ENCODE measurements at places on chromosomes 3 and 15. TPM values are rescaled to one million over a fixed set of nuclear protein-coding genes. Genes with fewer than 3 reads are reported as not detected.
A peak's percentile ranks its signal among the peaks of the same experiment; 100 is the strongest.

DNA sequence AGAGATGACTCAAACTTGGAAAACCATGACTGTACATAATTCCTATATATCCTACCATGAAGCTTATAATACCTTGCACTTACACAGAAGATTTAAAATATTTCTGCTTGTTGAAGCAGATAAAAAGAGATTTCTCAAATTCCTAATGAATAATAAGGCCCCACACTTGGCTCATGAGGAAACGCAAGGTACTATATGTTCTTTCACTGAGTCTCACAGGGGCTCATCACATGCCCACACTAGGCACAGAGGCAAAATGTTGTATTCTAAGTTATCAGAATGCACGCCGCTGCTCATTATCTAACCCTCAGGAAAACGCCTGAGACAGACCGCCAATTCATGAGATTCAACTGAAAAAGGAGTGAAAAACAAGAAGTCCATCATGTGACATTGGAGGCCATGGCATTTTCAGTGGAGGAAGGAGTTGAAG is 5.6 kb downstream of the MYO1E start:
- H3K4me3 ChIP-seq: no peak overlapping the region
- peaks cover 5% of the 10 kb centered on the region for H3K4me1 ChIP-seq
- DNase-seq: no peak
- H3K36me3 ChIP-seq: no peaks in the 10 kb centered on the region
- no peak overlapping the region for H3K27ac ChIP-seq
- peaks cover 7% of the 10 kb centered on the region for H3K27me3 ChIP-seq

TEX55 gene
- total RNA-seq: not detected

GRCh38 chr3:5020242-5020722 is 41.0 kb downstream of the BHLHE40 start:
- no peaks in the 10 kb centered on the region for H3K27me3 ChIP-seq
- no peak overlapping the region for H3K27ac ChIP-seq
- H3K36me3 ChIP-seq: no peaks in the 10 kb centered on the region
- peaks cover 47% of the 10 kb centered on the region for H3K4me1 ChIP-seq
- H3K4me3 ChIP-seq: no peak overlapping the region

TUSC2 gene
- 23.4 TPM for total RNA-seq

DPP8 gene
- 62.4 TPM for total RNA-seq

SCAMP5 gene
- 2.7 TPM for total RNA-seq

- H3K4me3 ChIP-seq: no peak overlapping the region
- no peak overlapping the region for H3K27ac ChIP-seq
- no peaks in the 10 kb centered on the region for H3K27me3 ChIP-seq
- H3K36me3 ChIP-seq: no peaks in the 10 kb centered on the region
- no peaks in the 10 kb centered on the region for H3K4me1 ChIP-seq
These were observed 459.7 kb downstream of the TBL1XR1 start for GRCh38 chr3:176737480-176738110.

QTRT2 gene
- total RNA-seq: 30.1 TPM

RARRES1 gene
- total RNA-seq: not detected

XIRP1 gene
- total RNA-seq: 0.40 TPM

DNA sequence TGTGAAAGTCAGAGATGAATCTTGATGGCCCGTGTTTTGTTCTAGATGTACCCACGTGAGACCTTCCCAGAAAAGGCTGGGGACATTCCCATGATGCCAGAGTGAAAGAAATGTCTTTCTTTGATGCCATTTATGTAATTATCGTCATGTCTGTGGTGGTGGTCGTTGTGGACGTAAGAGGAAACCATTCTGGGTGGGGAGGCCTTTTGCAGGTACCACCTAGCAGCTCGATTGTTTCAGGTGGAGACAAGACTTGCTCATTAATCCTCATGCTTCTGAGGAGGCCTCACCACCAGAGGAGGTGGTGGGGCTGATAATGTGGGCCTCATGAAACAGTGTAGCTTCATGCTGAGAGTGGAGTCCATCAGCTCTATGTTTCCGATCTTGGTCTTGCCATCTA is 58.1 kb upstream of the USP3 start:
- DNase-seq: peak; percentile 81
- H3K4me3 ChIP-seq: no peak overlapping the region
- no peaks in the 10 kb centered on the region for H3K36me3 ChIP-seq
- H3K4me1 ChIP-seq: no peaks in the 10 kb centered on the region
- H3K27me3 ChIP-seq: no peaks in the 10 kb centered on the region
- no peak overlapping the region for H3K27ac ChIP-seq

STRC gene
- 2.0 TPM for total RNA-seq

DNA sequence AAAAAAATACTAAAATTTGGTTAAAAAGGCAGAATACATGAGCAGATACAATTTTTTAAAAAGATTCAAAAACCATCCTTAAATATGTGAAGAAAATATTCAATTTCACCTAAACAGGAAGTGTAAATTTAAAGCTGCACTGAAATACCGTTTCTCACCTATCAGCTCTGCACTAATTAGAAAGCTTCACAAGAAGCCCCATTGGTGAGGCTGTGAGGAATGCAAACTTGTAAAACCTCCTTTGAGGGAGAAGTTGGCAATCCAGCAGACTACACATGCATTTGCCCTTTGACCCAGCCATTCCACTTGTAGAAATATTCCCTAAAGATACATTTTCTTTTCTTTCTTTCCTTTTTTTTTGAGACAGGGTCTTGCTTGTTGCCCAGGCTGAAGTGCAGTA is 18.8 kb downstream of the BLM start:
- no peak for DNase-seq
- H3K36me3 ChIP-seq: no peaks in the 10 kb centered on the region
- no peaks in the 10 kb centered on the region for H3K27me3 ChIP-seq
- no peaks in the 10 kb centered on the region for H3K4me1 ChIP-seq
- no peak overlapping the region for H3K4me3 ChIP-seq

DNA sequence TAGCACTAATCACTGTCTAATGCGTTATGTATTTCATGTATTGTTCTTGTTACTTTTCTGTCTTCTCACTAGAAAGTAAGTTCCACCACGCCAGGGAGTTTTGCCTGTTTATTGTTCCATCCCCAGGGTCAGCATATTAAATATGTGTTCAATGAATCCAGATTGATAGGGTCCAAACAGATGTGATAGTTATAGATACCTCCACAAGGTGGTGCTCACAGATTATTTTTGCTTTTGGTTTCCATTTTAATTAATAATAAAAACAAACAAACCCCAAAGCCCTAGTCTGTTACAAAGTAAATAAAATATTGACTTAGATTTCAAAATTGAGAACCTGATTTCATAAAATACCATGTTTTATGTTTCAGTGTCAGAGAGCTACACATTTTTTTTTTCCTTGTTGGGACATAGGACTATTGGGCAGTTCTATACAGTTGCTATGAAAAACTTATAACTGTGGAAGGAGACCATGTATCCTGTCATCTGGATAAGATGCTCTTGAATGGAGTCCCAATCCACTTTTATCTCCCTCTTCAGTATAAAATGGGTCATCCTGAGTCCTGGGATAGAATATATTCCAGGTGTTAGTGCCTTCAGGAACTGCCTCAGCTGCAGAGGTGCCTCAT is 12.4 kb downstream of the OTOL1 start:
- H3K4me1 ChIP-seq: no peaks in the 10 kb centered on the region
- DNase-seq: peak; percentile 3
- H3K36me3 ChIP-seq: no peaks in the 10 kb centered on the region
- H3K4me3 ChIP-seq: no peak overlapping the region
- no peak overlapping the region for H3K27ac ChIP-seq

GRCh38 chr3:175956964-175957363 is 1097.8 kb downstream of the NAALADL2 start:
- no peak overlapping the region for H3K4me3 ChIP-seq
- no peak for DNase-seq
- H3K4me1 ChIP-seq: no peaks in the 10 kb centered on the region
- no peak overlapping the region for H3K27ac ChIP-seq
- H3K36me3 ChIP-seq: no peaks in the 10 kb centered on the region

- no peak overlapping the region for H3K27ac ChIP-seq
- H3K4me1 ChIP-seq: no peaks in the 10 kb centered on the region
- H3K4me3 ChIP-seq: no peak overlapping the region
- no peak for DNase-seq
These were observed 12.5 kb downstream of the OXNAD1 start for GRCh38 chr3:16277471-16277870.

- DNase-seq: no peak
- no peaks in the 10 kb centered on the region for H3K27me3 ChIP-seq
- H3K4me3 ChIP-seq: no peak overlapping the region
- H3K36me3 ChIP-seq: peaks cover 10% of the 10 kb centered on the region
- no peak overlapping the region for H3K27ac ChIP-seq
- no peaks in the 10 kb centered on the region for H3K4me1 ChIP-seq
These were observed 134.1 kb downstream of the ISL2 start for GRCh38 chr15:76470691-76471090.

MYL3 gene
- total RNA-seq: not detected

FEZF2 gene
- total RNA-seq: not detected

DNA sequence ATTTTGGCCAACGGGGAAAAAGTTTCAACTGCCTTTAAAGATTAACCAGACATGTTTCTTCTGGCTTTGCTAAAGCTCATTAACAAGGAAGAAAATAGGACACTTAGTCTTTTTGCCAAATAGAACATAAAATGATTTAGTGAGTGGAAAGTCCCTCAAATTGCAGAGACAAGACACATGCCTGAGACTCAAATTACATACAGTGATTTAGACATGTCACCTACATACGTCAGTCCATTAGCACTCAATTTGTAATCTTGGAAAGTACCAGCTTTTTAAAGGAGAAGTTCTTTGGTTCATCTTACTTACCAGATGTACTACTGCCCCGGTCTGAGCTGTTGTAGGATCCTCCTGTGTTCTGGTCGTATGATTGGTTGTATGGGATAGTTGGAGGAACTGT is 1134.2 kb downstream of the ROBO1 start:
- no peaks in the 10 kb centered on the region for H3K27me3 ChIP-seq
- H3K4me1 ChIP-seq: no peaks in the 10 kb centered on the region
- no peak overlapping the region for H3K27ac ChIP-seq
- no peaks in the 10 kb centered on the region for H3K36me3 ChIP-seq
- H3K4me3 ChIP-seq: no peak overlapping the region
- no peak for DNase-seq

GRCh38 chr15:78065973-78066946 is 11.3 kb downstream of the TBC1D2B start:
- H3K36me3 ChIP-seq: no peaks in the 10 kb centered on the region
- H3K4me3 ChIP-seq: no peak overlapping the region
- no peak for DNase-seq
- no peaks in the 10 kb centered on the region for H3K27me3 ChIP-seq
- H3K27ac ChIP-seq: peak overlapping the region; percentile 40
- peaks cover 64% of the 10 kb centered on the region for H3K4me1 ChIP-seq

AGBL1 gene
- not detected for total RNA-seq

P4HTM gene
- 30.6 TPM for total RNA-seq

NTRK3 gene
- not detected for total RNA-seq

DNA sequence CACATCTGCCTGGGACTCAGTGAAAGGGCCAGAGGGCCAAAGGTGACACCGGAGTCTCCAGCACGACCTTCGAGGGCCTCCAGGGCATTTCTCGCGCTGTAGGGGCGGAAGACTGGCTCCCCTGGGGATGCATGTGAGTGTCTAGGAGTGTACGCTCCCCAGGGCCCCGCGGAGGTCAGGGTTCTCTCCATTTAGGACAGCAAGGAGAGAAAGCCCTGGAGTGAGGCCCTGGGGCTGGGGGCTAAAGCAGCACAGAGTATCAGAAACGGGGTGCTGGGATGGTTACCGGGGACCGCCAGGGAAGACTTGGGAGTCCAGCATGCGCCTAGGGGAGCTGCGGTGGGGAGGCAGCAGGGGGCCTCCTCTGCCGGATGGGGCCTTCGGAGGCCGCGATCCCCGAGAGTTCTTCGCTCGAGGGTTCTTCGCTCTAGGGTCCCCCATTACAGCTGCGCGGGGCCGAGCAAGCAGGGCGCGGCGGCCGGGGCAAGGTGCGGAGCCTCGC is 595 bp upstream of the APBA2 start:
- no peaks in the 10 kb centered on the region for H3K27me3 ChIP-seq
- no peak overlapping the region for H3K27ac ChIP-seq
- no peak for DNase-seq
- H3K4me1 ChIP-seq: peaks cover 42% of the 10 kb centered on the region
- no peaks in the 10 kb centered on the region for H3K36me3 ChIP-seq

GRCh38 chr3:151135541-151136337 is 50.3 kb downstream of the MED12L start:
- no peaks in the 10 kb centered on the region for H3K36me3 ChIP-seq
- H3K27ac ChIP-seq: peak overlapping the region; percentile 24
- H3K4me3 ChIP-seq: no peak overlapping the region
- DNase-seq: no peak
- H3K27me3 ChIP-seq: no peaks in the 10 kb centered on the region

- peak; percentile 23 for DNase-seq
- no peaks in the 10 kb centered on the region for H3K4me1 ChIP-seq
- no peak overlapping the region for H3K27ac ChIP-seq
- H3K4me3 ChIP-seq: no peak overlapping the region
These were observed 183.8 kb upstream of the IL12A start for GRCh38 chr3:159804726-159805410.

- H3K36me3 ChIP-seq: no peaks in the 10 kb centered on the region
- no peak overlapping the region for H3K27ac ChIP-seq
- DNase-seq: no peak
These were observed 22.4 kb downstream of the PLA2G4F start for GRCh38 chr15:42133886-42134502.

DNA sequence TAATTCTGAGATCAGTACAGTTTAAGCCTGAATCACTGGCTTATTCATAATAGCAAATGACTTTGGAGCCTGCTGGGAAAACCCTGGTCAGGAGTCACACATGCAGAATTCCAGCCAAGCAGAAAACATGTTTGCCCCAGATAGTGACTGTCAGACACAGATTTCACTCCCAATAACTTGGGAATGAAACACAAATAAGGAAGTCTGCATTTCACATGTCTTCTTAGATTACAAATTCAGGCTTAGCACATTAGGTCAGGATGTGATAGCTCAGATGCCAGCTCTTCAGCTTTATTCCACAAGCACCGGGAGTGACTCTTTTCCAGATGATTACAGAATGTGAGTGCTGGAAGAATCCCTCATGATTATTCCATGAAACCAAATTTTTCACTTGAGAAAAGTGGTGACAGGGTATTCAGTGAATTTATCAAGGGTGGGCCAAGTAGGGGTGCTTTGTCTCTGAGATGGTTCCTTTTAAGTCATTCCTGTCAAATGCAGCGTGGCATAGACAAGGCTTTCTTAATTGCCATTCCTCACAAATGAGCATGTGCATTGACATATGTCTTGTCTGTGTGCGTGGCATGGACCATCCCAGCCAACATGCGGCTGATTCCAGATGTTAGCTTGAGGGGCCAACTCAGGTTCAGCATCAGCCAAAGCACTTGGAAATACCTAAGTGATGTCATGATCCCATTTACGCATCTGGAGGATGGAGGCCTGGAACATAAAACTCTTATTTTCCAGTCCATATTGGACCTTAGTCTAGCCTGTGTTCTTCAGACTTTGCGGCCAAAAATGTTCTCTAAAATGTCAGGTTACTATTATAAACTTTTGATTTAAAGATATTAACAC is 191.0 kb downstream of the EPHB1 start:
- H3K4me1 ChIP-seq: no peaks in the 10 kb centered on the region
- no peak overlapping the region for H3K27ac ChIP-seq
- H3K27me3 ChIP-seq: no peaks in the 10 kb centered on the region

Measured in natural killer cell (primary cell).